NCI-H187 (cell line): ENCODE measurements at places on chromosomes 4 and X.

DNA sequence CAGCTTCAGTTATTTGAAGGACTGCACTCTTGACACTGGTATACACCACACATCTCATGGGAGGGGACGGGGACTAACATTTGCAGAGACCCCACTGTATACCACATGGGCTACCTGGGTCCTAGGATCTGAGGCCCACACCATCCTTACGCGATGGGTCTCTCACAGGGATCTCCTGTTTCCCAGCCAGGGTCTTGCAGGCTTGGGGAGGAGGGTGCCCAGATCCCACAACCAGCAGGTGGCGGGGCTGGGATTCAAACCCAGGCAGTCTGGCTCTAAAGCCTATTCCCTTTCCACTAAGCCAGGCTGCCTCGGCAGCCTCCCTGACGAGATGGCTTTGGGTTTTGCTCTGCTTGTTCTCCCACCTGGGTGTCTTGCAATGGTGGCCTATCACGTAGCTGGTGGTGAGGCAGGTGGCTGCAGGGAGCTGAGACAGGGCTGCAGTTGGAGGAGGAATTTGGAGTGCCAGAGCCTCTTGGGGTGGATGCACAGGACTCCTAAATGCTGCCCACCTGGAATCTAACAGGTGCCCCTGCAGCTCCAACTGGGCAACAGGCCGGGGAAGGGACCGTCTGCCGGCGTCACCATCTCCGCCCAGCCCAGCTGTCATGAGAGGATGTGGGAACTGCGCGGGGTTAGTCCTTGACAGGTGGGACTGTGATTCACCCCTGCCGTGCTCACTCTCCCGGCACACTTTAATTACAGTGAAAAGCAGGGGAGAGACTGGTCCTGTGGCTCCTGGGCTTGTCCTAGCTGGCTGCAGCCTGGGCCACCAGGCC lies 110.7 kb downstream of the PSAPL1 start:
- peak; percentile 71 for DNase-seq

DNA sequence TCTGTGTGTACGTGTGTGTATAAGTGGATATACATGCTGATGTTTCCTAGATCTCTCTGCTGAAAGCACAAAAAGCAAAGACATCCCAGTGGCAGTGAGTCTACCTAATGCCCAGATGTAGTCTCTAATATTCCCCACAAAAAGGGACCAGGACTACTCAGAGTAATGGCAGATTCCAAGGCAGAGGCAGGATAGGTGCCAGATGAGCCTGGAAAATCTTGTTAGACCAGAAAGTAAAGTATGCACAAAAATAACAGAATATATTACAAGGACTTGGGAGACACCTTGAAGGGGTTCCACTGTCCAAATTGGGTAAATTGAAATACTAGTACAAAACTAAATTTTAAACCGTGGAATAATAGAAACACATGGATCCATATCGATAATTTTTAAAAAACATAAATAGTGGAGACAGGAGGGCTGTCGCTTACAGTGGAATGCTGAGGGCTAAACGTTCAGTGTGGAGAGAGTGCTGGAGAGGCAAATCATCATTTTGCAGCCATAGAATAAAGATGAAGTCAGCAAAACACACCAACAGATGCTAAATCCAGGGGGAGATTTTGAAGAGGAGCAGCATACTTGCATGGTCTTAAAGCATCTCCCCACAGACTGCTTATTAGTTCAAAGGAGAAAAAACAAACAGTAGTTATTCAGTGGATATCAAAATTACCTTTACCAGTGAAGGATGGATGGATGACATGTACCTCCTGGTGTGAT lies 123.4 kb upstream of the TSPAN5 start:
- no peak for DNase-seq

- DNase-seq = no peak
These were observed 2.6 kb downstream of the PRDM8 start for GRCh38 chr4:80199947-80200346.

- no peak for DNase-seq
These were observed 88.8 kb downstream of the BCOR start for GRCh38 chrX:40008791-40009461.

GRCh38 chrX:96703816-96704215 lies 19.2 kb downstream of the DIAPH2 start:
- DNase-seq = no peak

GRCh38 chrX:11103006-11103405 lies 8.1 kb upstream of the HCCS start:
- DNase-seq = no peak

DNA sequence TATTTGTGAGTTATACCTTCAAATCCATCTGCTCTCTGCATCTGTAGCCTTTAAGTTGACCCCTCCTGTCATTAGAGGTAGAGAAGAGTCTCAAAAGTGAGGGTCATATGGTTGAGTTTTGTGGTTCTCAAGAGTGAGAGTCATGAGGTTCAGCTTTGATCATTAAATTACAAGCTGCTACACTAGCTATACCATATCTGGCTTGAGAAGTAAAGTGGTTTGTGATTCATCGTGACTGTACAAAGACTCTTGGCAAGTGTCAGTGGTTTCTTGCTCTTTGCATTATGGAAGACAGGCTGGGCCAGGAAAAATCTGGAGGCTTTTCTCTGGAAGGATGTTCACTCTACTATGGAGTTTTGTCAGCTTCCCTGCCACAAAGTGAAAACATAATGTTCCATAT lies 170.6 kb downstream of the ZC4H2 start:
- DNase-seq = no peak
